ENCODE measurements at places on chromosomes 2 and 18.

- no peak for DNase-seq
Observed at GRCh38 chr2:30935795-30936194, 128.5 kb upstream of the CAPN13 start.

DNA sequence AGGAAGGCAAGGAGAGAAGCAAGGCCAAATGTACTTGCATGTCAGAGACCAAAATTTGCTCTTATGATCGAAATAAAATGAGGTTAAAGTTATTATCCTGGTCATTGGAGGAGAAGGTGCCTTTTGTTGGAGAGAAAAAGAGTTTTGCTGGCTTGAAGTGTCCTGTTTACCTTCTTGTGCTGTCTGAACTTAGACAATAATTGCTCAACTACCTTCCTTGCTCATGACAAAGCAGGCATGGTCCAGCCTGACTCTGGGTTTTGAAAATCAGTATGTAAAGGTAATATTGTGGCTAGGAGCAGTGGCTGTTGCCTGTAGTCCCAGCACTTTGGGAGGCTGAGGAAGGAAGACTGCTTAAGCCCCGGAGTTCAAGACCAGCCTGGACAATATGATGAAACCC is 89.1 kb downstream of the MEIS1 start:
- no peak for DNase-seq

DNA sequence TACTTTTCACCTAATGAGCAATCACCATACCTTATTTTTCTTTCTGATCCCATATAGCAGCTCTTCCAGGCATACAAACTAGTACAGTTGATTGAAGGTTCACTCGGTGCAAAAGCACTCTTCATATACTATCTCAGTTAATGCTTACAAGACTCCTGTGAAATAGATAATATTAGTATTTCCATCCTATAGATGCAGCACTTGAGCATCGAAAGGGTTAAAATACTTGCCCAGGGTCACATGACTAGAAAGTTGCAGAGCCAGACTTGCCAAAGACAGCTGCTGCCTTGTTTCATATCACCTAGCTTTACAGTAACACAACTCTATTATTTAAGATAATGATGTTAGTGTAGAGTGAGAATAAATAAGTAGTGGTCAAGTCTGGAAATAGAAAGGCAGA is 466.0 kb upstream of the TNP1 start:
- no peak for DNase-seq

DNA sequence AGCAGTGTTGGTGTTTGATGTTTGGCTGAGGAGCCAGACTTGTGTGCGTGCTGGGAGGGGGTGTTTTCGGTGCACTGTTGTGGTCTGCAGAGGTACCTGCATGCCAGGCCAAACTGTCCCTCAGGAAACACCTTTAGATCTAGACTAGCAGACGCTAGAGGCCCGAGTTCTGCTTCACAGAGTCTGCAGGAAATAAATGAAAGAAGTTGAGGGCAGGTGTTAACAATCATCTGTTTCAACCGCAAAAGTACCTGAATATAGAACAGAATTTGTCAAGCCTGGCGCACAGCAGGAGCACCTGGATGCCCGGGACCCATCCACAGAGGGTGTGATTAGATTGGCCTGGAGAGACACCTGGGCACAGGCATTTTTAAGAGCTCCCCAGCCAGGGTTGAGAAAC is 40.5 kb upstream of the REL start:
- peak; percentile 60 for DNase-seq

DNA sequence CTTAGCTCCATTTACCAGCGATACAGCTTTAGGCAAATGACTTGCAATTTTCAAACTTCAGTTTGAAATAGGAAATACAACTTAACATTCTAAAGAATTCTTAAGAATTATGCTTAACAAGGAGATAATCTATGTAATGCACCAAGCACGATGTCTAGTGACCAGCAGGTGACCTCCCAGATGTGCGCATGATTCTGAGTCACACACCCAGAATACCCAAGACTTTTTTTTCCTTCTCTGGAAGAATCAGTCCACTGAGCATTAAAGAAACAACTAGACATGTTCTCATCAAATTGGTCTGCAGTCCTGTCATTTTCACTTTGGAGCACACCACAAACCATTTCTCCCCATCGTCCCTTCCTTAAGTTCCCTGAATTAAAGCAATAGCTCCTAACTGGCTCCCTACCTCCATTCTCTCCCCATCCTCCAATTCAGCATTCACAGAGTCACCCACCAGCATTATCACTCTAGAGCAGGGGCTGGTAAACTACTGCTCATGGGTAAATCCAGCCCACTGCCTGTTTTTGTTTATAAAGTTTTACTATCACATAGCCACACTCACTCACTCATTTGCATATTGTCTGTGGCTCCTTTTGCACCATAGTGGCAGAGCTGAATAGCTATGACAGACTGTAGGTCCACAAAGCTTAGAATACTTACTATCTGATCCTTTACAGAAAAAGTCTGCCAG is 13.2 kb downstream of the EVA1A start:
- DNase-seq, result no peak

DNA sequence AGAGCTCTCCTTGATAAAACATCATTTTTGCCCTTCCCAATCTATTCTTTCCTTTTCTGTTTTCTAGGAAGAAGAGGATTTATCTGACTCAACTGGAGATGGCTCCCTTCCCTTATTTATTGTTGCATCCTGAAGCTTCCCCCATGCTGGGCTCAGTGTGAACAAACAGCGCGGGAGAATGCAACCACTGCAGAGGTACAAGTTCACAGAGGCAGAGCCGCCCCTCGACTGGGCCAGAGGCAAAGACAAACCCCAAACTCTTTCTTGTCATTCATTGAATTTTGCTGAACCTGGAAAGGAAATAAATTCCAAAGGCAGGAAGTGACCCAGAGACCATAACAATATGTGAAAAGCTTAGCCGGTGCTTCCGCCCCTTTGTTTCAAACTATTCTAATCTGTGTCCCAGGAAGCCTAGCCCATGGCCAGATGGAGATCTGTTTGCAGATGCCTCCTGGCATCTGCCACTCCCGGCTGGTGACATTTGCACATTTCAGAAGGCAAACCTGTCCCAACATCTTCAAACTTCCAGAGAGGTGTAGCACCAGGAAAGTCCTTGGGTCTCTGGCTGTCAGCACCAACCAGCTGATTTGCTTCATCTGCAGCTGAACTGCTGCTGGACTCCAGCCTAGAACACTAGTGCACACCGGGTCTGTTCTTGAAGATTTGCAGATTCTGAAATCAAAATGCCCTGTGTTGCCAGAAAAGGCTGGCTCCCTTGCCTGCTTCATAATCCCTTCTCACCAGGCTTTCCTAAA is 79.4 kb upstream of the MAP4K3 start:
- no peak for DNase-seq

- no peak for DNase-seq
Observed at GRCh38 chr2:11398750-11399437, 54.5 kb upstream of the ROCK2 start.

DNA sequence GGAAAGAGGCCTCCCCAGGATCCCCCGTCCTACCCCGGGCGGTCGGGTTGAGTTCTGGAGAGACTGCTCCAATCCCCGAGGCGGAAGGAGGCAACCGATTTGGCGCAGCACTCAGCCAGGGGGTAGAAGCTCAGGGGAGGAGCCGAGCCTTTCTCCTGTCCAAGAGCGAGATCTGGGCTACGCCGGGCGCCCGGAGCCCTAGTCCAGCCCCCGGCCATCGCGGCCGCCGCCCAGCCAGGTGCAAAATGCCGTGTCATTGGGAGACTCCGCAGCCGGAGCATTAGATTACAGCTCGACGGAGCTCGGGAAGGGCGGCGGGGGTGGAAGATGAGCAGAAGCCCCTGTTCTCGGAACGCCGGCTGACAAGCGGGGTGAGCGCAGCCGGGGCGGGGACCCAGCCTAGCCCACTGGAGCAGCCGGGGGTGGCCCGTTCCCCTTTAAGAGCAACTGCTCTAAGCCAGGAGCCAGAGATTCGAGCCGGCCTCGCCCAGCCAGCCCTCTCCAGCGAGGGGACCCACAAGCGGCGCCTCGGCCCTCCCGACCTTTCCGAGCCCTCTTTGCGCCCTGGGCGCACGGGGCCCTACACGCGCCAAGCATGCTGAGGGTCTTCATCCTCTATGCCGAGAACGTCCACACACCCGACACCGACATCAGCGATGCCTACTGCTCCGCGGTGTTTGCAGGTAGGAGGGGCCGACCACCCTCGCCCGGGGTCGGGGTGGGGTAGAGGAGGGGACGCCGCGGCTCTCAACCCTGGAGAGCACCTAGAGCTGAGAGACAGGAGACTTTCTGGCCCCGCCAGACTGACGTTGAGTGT is at the start of gene DYSF:
Gene DYSF, plus strand, starts transcription at position 158 of the 817 bp plus-strand sequence.
- no peak for DNase-seq

GRCh38 chr2:178394859-178395258 is 56.1 kb downstream of the PRKRA start:
- no peak for DNase-seq

GRCh38 chr2:99860720-99861375 is 281.5 kb downstream of the AFF3 start:
- DNase-seq, result no peak

GRCh38 chr2:207042841-207043240 is 103.5 kb downstream of the CPO start:
- DNase-seq, result no peak

GRCh38 chr2:177326005-177326404 is 61.5 kb upstream of the NFE2L2 start:
- no peak for DNase-seq

- no peak for DNase-seq
Observed at GRCh38 chr2:67835266-67835665, 227.5 kb downstream of the C1D start.

GRCh38 chr2:237876951-237877491 is 17.6 kb downstream of the RAMP1 start:
- no peak for DNase-seq
